ELF-1 (cell line): ENCODE measurements at places on chromosomes 1 and 21.

GRCh38 chr1:209406168-209406567, 177.3 kb upstream of the CAMK1G start:
- no peak for DNase-seq

GRCh38 chr1:9486466-9487140, 52.7 kb upstream of the SLC25A33 start:
- no peak for DNase-seq

DNA sequence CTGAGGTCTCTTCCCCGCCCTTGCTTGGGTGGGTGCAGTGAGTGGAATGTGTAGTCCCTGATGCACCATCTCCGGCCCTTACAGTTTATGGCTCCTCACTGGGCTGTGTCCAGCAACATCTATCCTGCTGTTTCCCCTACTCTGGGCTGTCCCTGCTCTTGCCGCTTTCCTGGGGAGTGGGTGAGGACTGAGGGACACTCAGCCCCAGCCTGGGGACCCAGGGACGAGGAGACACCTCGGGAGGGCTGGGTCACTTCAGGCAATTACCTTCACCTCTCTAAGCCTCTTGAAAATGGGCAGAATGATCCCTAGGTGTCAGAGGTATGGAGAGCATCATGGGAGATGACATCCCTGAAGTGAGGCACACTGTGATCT, 13.6 kb upstream of the LRP8 start:
- DNase-seq, result no peak

- peak; percentile 12 for DNase-seq
These were observed 6.7 kb upstream of the EVI5 start for GRCh38 chr1:92791487-92792066.

DNA sequence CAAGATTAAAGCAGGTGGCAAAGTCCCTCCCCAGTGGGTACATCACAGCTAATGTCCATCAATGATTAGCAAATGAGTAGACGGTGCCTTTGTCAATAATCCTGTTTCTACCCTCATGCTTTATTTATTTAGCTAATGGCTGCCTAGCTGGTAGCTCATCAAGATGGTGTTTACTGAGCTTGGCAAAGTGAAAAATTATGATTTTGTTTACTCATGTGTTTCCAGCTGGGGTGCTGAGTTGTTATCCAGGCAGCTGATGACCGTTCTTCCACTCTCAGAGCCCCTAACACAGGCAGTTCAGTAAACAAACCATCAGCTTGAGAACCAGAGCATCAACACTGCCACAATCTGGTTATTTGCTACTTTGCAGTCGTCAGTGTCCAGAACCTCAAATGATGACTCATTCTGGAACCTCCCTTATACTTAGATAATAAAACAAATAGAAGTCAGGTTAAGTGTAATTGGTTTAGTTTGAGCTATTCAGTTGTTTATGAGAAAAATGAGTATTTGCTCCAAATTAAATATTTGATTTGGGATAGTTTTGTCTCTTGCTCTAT, 163.9 kb downstream of the ST6GALNAC5 start:
- no peak for DNase-seq
